ENCODE measurements at places on chromosomes 3 and 15. TPM values are rescaled to one million over a fixed set of nuclear protein-coding genes. Genes with fewer than 3 reads are reported as not detected.

- DNase-seq, result peak; percentile 25
These were observed 721 bp downstream of the P2RY1 start for GRCh38 chr3:152835601-152836102.

GRCh38 chr3:4575381-4575780, 82.2 kb downstream of the ITPR1 start:
- no peak for DNase-seq

GRCh38 chr15:70436428-70436827, 326.9 kb downstream of the UACA start:
- no peak for DNase-seq

DNA sequence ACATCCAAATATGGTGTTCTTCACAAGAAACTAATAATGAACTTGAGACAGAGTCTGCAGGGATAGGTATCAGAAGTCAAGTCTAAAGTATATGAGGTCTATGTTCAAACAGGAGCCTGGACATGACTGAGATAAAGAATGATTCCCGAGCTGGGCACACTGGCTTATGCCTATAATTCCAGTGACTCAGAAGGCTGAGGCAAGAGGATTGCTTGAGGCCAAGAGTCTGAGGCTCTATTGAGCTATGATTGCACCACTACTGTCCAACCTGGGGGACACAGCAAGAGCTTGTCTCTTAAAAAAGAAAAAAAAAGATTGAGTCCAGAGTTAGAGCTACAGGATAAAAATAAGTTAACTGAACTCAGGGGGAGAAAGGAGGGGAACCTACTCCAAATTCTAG, 246.5 kb downstream of the LRRN1 start:
- DNase-seq, result no peak

- no peak for DNase-seq
These were observed 175.4 kb downstream of the SUCNR1 start for GRCh38 chr3:152048831-152049230.

DNA sequence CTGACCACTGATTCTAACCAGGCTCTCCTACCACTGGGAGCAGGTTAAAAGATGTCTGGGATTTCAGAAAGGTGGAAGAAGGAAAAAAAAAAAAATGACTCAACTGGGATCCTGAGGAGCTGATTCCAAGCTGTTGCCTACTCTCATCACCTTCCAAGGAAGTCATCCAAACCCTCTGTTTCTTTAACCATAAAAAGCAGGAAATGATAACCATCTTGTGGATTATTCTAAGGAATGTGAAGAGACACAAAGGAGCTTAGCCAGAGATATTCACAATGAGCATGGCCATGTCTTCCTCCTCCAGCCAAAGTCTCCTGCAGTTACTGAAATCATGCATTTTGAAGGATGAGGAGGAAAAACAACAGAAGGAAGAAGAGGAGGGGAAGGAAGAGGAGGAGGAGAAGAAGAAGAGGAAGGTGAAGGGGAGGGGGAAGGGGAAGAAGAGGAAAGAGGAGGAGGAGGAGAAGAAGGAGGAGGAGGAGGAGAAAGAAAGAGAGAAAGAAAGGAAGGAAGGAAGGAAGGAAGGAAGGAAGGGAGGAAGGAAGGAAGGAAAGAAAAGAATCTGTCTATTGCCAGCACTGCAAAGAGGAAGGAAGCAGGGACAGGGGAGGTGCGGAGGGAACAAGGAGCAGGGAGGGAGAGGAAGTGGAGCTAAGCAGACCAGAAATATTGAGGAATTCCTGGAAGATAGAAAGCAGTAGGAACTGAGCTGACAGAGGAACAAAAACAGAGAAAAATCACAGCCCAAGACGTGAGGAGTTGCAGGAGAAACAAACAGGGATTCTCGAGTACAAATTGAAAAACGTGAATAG, 229.2 kb downstream of the UACA start:
- no peak for DNase-seq

AMIGO3 gene
- 0.43 TPM for total RNA-seq

- DNase-seq, result no peak
These were observed 186.3 kb downstream of the FEZF2 start for GRCh38 chr3:62187022-62187431.

ZNF660 gene
- 5.6 TPM for total RNA-seq

GRCh38 chr3:3170998-3171397, 8.5 kb downstream of the CRBN start:
- no peak for DNase-seq

SEMA3G gene
- 11.6 TPM for total RNA-seq

SERPINI2 gene
- 0.23 TPM for total RNA-seq

DNA sequence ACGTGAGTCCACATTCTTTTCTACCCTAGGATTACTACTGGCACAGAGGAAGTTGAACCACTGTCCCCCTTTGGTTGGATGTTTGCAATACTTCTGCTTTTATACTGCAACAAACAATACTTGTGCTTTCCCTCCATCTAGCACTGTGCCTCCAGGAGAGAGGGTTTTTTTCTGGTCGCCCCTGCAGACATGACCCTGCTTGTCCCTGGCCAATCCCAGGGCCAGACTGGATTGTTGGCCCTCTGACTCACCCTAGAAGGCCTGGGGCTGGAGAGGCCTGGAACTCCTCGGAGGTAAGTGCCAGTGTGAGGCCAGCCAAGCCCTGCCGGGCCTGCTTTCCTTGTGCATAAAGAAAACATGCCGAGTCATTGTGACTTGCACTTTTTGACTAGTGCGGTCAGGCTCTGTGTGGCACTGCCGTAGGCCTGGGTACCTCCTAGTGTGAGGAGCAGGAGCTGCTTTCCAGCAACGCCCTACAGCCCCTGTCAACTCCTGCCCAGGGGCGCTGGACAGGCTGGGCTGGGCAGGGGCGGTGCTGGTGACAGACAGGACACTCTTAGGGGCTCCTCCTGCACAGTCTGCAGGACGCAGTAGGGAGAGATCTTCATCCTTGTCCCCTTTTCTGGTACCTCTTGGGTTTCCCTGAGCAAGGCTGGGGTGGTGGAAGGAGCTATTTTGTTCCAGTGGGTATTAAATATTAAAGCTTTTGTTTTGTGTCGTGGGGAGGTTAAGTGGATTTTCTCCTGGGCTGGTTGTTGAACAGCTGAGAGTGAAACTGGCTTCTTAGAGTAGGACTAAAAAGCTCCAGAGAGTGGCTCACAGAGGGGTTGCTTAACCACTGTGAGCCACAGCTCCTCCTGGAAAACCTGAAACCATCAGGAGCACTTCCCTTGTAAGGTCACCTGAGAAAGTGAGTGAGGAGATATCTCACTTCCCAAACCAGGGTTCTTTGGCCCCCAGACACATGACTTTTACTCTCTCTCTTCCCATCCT, 14.4 kb upstream of the TKT start:
- DNase-seq, result peak; percentile 93

PLCD1 gene
- total RNA-seq, result 43.9 TPM

GRCh38 chr3:126134219-126134975, 46.0 kb downstream of the ALDH1L1 start:
- peak; percentile 54 for DNase-seq

- peak; percentile 49 for DNase-seq
These were observed at the start of gene NDN for GRCh38 chr15:23687143-23687470. Gene NDN (minus strand): TSS chr15:23687305. CDS start chr15:23687217, 88 bp downstream.

GRCh38 chr3:18580268-18580667, 155.1 kb upstream of the SATB1 start:
- peak; percentile 40 for DNase-seq

DNA sequence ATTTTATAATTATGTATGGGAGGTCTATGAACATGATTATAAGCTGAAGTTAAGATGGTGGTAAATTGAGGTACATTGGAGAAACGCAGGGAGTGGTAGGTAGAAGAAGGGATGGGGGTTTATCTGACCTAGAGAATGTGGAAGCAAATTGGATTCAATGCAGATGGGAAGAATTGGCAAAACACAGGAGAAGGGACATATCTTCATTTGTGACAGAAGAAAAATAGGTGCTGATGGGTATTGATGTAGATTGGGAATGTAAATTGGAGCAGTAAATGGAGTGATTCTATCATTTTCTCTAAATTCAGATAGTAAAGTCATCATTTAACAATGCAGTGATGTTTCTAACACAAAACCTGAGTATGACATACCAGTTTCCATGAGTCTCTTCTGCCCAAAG, 39.7 kb upstream of the AADAC start:
- no peak for DNase-seq

DNA sequence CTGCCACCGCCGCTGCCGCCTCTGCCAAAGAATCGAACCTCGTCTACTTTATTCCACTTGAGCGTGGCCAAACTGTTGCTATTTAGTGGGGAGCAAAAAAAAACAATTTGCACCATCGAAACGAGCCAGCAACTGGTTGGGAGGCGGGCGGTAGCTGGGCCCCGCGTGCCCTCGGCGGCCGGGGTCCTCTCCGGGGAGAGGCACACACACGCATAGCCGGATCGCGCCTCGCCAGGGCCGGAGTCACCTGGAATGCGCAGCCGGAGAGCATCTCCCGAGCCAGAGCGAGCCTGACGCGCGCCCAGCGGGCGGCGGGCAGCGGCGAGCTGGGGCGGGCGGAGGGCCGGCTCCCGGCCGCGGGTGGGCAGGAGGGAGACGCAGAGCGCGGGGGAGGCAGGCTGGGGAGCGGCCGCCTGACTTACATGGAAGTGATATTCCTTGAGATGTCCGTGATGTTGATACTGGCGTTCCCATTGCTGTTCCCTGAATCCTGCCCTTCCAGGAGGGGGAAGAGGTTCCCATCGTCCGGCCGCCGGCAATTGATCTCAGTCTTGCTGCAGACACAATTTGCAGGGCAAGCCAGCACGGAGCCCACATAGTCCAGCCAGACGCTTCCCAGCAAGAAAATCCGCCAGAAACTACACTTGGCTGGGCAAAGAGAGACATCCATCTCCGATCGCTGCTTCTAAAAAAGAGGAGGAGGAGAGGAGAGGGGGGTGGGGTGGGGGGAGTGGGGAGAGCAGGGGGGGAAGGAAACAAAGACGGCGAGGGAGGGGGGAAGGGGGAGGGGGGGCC, 858 bp downstream of the NTRK3 start:
- peak; percentile 16 for DNase-seq

DNA sequence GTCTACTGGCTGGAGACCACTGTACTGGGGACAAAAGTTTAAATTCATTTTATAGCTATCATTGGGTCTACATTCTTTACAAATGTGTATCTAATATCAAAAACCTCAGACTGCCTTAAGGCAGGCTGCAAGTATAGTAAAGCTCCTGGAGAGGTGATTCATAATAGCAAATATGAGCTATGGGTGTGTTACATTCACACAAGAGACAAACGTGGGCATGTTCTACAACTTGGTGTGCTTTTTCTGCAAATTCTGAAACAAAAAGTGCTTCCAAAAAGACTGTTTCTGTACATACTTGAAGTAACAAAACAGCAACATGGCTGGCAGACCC, 1101.4 kb downstream of the ROBO1 start:
- no peak for DNase-seq

DNA sequence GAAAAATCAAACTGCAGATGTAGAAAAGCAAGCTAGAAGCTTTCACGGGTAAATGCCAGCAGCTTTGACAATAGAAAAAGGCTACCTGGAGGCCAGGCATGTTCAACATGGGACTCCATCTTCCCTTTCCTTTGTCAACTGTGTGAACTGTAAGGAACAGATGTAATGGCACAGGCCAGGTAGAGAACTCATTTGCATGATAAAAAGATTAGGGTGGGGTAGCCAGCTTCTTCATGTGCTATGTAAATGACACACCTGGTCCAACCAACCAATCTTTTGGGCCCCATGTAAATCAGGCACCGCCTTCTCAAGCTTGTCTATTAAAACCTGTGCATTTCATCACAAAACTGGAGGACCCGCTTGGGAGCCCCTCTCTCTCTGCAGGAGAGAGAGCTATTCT, 686.5 kb upstream of the GOLIM4 start:
- DNase-seq, result no peak

DNA sequence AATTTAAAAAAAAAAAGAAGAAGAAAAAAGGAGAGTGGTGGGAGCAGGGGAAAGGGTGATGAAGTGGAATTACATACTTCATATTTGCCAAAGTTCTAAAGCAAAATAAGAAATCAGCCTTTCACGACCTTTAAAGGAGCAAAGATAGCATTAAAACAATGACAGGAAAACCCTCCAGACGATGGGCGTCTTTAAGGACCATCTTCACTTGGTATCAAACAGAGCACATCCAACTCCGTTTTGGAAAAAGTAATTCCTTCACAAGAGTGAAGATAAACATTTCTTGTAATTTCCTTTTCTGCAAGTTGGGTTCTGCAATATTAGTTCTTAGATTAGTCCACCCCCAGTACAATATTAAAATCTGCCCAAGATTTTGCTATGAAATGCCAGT, 32.8 kb downstream of the FRMD4B start:
- DNase-seq, result no peak

SH3BP5 gene
- 60.4 TPM for total RNA-seq

DNA sequence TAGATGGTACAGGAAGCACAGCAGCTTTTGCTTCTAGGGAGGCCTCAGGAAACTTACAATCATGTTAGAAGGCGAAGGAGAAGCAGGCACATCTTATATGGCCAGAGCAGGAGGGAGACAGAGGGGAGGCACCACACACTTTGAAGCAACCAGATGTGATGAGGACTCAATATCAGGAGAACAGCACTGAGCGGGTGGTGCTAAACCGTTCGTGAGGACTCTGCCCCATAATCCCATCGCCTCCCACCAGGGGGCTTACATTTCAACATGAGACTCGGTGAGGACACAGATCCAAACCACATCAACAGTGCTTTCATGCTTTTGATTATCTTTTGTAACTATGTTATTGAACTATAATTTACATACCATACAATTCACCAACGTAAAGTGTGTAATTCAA, 7.6 kb upstream of the TMEM44 start:
- DNase-seq, result no peak

GRCh38 chr3:190286014-190286413, 36.2 kb downstream of the CLDN1 start:
- no peak for DNase-seq

DNA sequence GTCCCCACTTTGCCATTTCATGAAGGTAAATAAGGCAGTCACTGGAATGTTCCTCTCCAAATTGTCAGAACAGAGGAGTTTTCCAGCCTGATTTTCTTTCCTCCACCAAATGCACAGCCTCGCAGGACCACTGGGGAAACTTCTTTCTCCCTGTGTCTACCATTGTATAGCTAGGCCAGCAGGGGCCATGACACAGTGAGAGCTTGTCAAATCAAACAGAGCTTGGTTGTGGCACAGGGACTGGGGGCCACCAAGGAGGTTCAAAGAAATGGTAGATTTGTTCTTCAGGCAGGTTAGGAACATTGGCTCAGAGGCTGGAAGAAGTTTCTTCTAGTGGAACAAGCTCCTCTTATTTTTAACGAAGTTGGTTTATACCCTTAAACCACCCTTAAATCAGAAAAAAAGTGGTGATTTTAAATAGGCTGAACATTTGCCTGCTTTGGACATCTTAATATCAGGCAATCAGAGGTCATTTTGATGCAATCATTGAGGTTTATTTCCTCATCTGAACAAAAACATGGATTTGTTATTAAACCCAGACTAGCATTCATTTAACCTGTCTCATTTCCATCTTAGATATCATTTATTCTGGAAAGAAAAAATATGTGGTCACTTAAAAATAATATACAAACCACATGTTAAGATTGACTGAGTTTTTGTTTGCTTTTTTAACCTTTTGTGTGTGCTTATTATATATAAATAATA, 105.6 kb downstream of the GTPBP8 start:
- DNase-seq, result no peak

GPR149 gene
- not detected for total RNA-seq

DNA sequence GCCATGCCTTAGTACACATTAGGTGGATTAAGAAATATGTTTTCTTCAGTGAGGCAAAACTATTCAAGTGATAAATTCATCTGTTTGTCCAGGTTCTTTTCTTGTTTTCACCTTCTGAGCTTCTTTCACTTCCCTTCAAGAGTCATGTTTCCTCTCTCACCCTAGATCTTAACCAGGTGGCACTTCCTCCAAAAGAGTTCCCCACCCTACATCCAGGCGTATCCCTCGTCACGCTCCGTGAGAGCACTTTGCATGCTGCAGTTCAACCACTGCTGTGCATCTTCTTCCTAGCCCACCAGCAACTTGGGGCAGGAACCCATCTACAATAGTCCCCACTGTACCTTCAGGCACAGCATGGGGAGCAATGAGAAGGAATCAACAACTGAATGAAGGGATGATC, 28.9 kb downstream of the OSBPL10 start:
- DNase-seq, result no peak

GP5 gene
- total RNA-seq, result 0.17 TPM
